ENCODE measurements at places on chromosomes 7 and 10. TPM values are rescaled to one million over a fixed set of nuclear protein-coding genes. Genes with fewer than 3 reads are reported as not detected.

Gene EPO
- not detected for total RNA-seq

Gene WIPF3
- 0.20 TPM for total RNA-seq

Gene HDAC9
- 4.4 TPM for total RNA-seq

Gene GTF2I
- total RNA-seq = 224 TPM

Gene SORCS3
- 0.14 TPM for total RNA-seq

Gene PRPS1L1
- total RNA-seq = not detected

Gene STAMBPL1
- total RNA-seq = 24.5 TPM

Gene NKX1-2
- total RNA-seq = not detected

Gene ZNF467
- 9.8 TPM for total RNA-seq

Gene ZNF727
- 4.4 TPM for total RNA-seq

Gene ZCWPW1
- total RNA-seq = 7.2 TPM

DNA sequence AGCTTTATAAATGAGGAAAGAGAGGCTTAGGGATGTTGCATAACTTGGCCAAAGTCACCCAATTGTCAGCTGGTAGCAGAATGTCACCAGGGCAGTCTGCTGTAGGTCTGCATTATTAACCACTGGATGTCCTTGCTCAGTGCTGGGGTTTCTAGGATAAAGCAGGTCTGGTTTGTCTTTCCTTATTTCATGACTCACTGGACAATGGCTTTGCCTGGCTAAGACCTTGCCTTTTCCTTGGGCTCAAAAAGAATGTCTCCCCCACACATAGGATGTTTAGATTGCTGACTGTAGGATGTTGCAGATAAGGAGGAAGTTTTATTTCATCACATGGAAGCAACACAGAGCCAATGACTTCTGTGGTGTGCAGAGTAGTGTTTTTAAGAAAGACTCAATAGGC lies 29.4 kb downstream of the WDFY4 start:
- no peak for DNase-seq

- DNase-seq = no peak
Measured at GRCh38 chr7:7114575-7115291, 67.6 kb upstream of the C1GALT1 start.

- no peak for DNase-seq
Measured at GRCh38 chr7:85222522-85222921, 35.7 kb upstream of the SEMA3D start.

DNA sequence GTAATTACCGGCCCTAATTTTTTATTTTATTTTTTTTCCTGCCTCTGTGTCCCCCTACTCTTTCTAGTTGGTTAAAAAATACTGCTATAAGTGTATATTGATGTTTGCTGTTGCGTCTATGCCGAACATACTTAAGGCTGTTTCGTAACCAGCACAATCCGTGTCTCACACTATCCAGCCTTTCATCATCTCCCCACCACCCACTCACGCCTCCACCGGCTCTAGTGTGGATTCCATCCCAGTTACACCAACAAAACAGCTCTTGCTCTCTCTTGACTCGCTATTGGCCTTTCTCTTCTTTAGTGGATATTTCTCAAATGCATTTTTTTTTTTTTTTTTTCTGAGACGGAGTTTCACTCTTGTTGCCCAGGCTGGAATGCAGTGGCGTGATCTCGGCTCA lies 70.1 kb upstream of the CAMK1D start:
- DNase-seq = no peak

- DNase-seq = no peak
Measured at GRCh38 chr7:114478384-114478783, 63.8 kb downstream of the FOXP2 start.

- no peak for DNase-seq
Measured at GRCh38 chr7:17134786-17135185, 163.7 kb upstream of the AHR start.

DNA sequence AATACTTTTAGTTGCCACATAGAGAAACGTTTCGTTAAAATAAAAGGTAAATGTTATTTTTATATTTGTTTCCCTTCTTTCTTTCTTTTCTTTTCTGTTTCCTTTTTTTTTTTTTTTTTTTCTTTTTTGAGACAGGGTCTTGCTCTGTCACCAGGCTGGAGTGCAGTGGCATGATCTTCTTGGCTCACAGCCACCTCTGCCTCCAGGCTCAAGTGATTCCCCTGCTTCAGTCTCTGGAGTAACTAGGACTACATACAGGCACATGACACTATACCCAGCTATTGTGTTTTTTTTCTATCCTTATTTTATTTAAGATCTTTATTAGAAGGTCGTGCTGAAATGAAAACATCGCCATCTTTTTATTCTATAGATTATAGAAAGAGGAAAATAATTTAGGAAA lies 661.8 kb upstream of the MBL2 start:
- DNase-seq = no peak

DNA sequence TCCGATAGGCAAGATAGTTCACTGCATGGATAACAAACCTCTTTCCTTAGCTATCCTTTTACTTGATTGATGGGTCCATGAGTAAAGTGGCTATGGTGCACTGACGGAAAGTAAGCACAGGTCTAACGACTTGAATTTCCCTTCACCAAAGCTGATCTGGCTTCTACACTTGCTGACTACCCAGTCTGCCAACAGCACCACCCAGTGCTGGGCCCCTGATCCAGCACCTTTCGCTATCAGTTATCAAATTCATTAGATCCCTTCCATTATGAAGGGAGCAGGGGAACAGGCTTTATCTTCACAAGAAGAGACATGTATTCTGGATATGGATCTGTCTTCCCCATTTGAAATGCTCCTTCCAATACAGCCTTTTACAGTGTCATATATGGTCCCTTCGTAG lies 855.9 kb downstream of the GRID1 start:
- DNase-seq = no peak

GRCh38 chr7:46352004-46352954 lies 431.2 kb upstream of the IGFBP3 start:
- DNase-seq = peak; percentile 67
